Putamen (tissue), 1 donor: ENCODE measurements at places on chromosomes 6 and 20.

DNA sequence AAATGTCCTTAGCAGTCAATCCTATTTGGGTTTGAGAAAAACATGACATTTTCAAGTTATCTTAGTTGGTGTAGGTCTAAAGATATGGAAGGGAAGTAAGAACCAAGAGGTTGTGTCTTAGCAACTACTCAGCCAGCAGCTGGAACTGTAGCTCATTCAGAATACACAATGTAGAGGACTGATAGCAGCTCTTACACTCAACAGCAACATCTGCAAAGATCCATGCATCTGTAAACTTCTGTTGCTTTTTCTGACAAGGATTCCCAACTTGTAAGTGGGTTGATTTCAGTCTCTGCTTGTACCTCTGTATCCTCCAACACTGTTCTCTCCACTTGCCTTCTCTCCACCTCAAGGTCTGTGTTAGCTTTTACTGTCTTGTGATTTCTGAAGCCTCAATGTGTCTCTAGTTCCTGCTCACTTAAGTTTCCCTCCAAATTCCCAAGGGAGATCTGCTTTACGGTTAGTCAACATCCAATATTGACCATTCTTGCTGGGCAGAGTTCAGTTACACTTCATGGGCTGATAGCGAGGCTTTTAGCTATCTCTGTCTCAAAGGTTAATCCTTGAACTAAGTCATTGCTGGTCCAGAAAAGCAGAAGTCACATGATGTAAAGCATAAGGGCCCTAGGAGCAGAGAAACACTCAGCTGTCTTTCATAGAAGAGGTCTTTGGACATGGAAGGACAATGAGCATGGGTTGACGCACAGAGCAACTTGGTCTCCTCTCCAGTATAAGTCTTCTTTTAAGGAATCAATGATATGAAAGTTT is 71.6 kb upstream of the LGSN start:
- DNase-seq: no peak

- no peak for DNase-seq
Observed at GRCh38 chr6:144990784-144991183, 705.6 kb downstream of the UTRN start.

- DNase-seq: no peak
Observed at GRCh38 chr6:33429750-33430052, 9.8 kb downstream of the SYNGAP1 start.

DNA sequence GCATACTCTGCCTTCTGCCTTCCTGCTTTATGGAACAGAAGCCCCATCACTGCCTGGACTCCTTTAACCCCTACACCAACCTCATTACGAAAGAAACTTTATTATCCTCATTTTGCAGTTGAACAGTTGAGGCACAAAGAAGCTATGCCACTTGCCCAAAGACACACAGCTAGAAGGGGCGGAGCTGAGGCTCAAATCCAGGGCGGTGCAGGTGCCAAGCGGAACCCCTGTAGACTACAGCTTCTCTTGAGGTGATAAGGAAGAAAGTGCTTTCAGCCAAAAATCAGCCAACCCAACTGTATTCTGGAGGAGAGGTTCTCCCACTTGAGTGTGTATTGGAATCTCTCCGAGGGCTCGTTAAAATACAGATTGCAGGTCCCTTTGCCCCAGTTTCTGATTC is 90.5 kb downstream of the PRND start:
- no peak for DNase-seq

DNA sequence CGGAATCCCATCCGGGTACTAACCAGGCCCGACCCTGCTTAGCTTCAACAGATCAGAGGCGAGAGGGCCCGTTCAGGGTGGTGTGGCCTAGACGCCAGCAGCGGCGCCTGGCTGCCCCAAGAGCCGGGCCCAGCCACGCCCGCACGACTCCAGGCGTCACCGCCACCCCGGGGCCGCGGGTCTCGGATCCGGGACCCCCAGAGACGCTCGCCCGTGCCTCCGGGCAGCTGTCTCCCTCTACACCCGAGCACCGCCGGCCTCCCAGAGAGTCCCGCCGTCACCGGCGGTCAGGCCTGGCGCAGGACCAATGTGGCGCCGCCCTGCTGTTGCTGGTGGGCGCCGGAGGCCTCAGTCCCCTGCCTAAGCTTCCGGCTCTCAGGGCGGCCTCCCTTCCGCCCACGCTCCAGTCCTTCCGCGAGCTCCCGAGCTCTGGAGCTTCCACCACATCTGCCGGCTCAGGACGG is 441.2 kb upstream of the DEFB115 start:
- DNase-seq: no peak

- peak; percentile 69 for DNase-seq
Observed at GRCh38 chr6:2890976-2891767, 11.9 kb downstream of the SERPINB9 start.

DNA sequence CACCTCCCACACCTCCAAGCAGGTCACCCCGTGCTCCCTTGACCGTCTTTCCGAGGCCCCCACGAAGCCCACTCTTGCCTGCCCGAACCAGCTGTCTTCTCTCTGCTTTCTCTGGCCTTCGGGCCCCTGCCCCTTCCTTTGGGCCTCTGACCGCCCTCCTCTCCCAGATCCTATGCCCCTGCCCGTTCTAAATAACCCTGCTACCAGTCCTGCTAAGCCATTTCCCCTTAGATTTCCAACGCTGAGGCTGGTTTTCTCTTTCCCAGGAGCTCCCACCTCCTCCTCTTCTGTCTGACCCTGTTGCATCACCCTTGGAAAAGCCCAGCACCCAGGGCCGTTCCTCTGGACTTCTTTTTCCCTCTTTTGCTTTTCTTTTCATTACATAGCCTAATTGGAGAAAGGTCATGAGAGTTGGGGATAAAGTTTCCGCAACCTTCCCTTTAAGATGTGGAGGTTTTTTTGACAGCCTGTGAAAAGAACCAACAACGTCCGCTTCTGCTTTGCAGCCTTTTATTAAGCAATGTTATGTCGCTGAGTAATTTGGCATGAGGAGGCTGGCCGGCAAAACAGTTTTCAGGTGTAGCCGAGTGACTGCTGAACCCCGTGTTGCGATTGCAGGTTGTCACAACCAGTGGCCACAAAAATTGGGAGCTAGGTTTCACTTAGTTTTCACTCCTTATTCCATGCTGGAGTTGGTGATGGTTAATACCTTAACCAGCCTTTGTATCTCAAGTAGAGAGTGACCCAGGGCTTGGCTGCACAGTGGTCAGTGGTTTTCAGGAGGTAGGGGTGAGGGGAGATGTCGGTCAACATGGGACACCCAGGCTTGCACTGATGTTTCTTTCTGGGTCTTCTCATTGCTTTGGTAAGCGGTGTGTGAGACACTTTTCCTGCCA is 970 bp downstream of the BLTP3A start:
- no peak for DNase-seq

DNA sequence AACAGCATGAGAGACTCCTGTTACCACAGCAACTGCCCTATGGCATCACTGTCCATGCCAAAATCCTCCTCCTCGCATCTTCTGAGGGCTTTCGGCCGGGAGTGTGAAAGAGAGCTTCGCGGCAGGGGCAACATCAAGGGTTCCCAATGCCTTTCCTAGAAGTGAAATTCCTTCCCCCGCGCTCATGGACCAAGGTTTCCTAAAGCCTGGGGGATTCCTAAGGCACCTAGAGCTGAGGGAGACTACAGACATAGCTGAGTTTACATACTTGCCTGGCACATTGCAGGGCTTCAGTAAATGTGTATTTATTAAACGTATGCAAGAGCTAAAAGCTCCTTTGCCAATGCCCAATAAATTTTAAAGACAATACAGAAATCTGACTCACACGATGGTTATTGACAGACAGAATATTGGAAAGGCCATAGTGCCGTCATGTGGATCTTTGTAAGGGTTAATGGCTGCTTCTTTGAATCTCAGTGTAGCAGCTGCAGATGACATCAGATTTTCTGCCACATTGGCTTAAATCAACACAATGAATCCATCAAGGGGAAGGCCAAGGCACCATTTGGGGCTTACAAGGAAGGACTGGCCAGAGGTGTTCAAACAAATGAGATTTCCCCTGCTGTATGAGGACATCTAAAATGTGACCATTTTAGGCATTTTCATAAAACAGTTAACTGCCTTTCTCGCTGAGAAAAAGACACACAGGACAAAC is 281.2 kb upstream of the JARID2 start:
- no peak for DNase-seq

GRCh38 chr20:34974246-34974645 is 18.6 kb downstream of the MYH7B start:
- no peak for DNase-seq

DNA sequence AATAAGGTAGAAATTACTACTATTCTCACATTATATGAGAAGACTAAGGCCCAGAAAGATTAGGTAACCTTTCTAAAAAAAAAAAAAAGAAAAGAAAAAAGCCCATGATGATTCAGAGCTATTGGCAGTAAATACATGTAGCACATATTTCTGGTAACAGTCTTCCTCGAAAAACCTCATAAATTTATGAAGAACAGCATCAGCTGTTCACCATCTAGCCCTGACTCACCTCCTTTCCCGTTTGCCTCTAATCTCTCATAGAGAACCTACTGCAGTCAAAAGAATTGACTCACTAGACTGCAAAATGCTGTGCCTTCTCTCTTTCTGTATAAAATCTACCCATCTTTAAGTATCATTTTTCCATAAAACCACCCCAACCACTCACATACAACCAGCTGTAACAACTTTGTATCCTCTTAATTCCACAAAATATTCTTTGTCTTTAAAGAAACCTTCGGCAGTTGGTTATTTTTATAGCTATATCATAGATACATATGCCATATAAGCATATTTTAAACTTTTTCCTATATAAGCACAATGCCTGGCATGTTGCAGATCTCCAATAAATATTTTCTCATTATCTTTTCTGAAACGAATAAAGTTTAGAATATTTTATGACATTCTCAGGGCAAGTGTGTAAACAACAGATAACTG is 152.7 kb upstream of the ENPP5 start:
- no peak for DNase-seq

- DNase-seq: no peak
Observed at GRCh38 chr6:117253785-117254184, 11.6 kb upstream of the VGLL2 start.

- DNase-seq: no peak
Observed at GRCh38 chr20:54085910-54086309, 15.5 kb upstream of the BCAS1 start.

- no peak for DNase-seq
Observed at GRCh38 chr6:77318256-77318655, 145.0 kb downstream of the HTR1B start.

DNA sequence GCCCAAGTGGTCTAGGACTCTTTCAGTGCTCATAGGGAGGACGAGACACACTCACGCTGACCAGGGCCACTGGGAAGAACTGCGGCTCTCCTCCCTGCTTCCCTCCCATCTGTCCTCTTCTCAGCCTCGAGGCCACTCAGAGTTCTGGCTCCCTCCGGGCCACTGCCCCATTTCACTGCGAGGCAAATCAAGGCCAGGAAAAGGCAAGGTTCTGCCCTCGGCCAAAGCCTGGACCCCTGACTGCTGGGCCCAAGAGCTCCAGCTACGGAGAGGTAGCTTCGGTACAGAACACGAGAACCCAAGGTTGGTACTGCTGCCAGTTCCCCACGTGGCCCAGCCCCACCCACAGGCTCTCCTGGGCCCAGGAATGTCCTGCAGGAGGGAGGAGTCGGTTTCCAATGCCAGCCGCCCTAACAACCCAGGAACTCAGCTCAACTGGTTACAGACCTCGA is 14.7 kb downstream of the PI16 start:
- no peak for DNase-seq
